ENCODE measurements at places on chromosomes 16 and 17.

DNA sequence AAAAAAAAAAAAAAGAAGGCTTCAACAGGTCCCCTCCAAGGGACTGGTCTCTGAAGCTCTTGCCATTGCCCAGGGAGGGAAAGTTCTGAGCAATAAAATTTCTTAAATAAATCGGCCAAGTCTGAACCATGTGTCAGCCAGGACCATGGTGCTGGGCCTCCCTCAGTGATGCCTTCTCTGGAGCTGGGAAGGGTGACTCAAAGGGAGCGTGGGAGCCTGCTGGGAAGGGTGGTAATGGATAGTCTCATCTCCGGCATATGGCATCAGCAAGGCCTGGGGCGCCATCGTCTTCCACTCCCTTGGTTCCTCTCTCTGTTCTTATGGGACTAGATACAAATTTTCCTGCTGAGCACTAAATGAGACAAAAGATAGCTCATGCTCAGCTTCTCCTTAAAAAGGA, 2.3 kb downstream of the VKORC1 start:
- peak; percentile 48 for DNase-seq

- DNase-seq = no peak
These were observed 24.2 kb downstream of the SOST start for GRCh38 chr17:43734376-43734775.

- no peak for DNase-seq
These were observed 49.8 kb upstream of the ARHGAP44 start for GRCh38 chr17:12739500-12739899.

DNA sequence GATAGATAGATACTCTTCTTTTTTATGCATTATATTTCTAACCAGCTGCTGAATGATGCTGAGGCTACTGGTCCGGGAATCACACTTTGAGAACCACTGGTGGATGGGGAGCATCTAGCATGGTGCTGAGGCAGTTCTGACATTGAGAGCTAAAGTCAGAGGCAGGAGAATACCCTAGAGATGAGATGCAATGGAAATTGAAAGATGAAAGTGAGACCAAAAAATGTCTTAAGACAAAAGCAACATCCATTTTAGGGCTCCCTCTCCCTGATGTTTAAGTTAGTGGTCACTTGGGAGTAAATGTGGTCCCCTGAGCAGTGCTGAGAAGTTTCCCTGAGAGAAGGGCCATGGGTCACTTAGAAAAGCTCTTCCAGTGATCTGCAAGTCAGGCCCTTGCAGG, 6.8 kb downstream of the PCTP start:
- DNase-seq = no peak

- DNase-seq = no peak
These were observed 4.0 kb upstream of the CDC6 start for GRCh38 chr17:40283662-40284061.

Data from spleen (tissue), 13 donors.